MM.1S (cell line): ENCODE measurements at places on chromosomes 4 and X.
A peak's percentile ranks its signal among the peaks of the same experiment; 100 is the strongest.

DNA sequence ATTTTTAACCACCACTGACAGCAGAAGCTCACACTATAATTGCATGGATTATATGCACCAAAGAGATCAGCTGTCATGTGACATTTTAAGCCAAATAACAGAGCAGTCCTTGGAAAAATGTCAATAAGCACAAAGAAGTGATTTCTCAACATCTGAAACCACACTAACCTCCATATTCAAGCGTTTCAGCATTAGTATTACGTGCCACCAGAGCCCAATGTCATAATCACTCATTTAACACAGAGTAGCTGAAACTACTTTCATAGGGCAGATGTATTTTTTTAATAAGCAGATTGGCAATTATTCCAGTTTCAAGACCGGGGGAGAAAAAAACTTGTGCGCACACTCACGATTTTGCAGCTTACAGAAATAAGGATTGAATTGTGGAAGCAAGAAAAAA lies 76.6 kb downstream of the SH3KBP1 start:
- DNase-seq: no peak

DNA sequence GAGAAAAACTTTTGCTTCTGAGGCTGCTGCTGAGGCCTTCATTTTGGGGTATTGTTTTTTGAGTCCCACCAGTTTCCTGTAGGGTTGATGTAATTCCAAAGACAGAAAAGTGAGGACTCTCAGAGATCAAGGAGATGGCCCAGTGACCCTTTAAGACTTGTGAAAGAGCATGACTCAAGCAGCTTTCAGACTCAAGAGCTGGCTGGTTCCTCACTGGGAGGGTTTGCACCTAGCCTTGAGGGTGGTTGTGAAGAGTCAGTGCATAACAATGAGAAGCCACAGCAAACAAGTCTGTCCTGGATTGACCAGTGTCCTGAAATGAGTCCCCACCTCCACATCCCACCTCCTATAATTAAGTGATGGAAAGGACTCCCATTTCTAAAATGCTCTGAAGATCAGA lies 89.2 kb downstream of the NHS start:
- no peak for DNase-seq

DNA sequence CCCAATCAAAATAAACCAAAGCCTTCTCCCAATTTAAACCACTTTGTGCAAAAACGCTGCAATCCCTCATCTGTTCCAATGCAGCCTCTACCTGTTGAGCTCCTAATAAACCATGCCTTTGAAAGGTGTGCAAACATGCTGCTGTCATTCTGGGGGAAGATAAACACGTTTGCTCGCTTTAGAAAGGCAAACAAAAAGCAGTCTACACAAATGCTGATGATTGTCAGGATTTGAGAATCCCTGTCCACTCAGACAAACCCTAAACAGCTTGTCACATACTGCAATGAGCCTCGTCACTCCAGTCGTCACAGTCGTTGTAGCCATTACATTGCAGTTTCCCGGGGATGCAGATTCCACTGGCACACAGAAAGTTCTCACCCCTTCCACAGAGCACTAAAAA lies 145.2 kb downstream of the CORIN start:
- no peak for DNase-seq

DNA sequence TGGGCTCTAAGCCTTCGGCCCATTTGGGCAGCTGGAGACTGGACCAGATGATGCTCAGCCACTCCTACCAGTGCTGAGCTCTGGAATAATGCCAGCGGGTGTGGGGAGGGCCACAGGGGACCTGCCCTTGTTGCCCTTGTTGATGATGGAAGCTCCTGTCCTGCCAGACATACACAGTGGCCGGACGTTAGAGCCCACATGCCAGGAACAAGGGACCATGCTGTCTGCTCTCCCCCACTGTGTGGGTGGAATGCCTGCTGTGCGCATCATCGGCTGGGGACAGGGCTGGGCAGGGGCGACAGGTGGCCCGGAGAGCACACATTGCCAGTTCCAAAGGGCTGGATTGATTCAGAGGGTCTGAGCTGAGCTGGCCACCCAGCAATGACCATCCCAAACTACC lies 2.0 kb downstream of the ABLIM2 start:
- DNase-seq: no peak

- no peak for DNase-seq
These were observed 349.1 kb downstream of the ANK2 start for GRCh38 chr4:113398441-113399143.

DNA sequence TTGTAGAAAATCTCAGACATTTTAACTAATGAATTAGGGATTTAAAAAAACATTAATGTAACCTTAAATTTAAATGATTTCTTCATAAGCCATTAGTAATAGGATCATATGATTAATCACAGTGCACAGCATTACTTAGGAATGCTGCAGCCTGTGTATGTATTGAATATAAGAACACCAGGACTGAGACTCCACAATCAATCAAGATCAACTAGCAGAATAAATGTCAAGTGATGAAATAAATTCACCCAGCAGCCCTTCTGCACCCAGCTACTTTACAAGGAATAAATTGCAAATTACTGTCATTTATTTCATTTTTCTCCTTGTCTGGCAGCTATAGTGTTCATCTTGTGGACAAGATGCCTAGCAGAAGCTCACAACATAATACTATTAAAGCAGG lies 46.5 kb downstream of the NEIL3 start:
- DNase-seq: no peak

DNA sequence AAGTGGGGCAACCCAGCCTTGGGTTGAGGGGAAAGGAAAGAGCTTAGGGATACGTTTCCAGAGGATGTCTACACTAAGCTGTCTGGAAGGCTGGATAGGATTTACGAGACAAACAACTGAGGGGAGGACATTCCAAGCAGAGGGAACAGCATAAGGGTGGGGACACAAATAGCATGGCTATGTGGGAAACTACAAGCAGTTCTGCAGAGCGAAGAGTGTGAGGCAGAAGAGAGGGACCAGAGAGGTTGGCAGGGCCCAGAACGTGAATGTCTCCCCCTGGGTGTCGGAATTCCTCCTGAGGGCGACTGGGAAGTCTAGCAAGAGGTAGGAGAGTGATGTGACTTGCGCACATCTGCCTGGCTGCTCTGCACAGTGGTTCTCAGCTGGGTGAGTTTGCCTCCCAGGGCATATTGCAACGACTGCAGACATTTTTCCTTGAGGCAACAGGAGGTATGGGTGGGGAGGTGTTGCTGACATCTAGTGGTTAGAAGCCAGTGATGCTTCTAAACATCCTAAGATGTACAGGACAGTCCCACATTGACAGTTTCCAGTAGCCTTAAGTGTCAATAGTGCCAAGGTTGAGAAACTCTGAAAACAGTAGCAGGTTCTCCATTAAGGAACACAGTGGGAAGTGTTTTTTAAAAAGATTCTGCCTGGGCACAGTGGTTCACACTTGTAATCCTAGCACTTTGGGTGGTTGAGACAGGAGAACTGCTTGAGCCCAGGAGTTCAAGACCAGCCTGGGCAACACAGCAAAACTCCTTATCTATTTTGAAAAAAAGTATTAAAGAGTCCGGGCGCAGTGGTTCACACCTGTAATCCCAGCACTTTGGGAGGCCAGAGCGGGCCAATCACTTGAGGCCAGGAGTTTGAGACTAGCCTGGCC lies 9.2 kb downstream of the NDUFA1 start:
- DNase-seq: peak; percentile 86

DNA sequence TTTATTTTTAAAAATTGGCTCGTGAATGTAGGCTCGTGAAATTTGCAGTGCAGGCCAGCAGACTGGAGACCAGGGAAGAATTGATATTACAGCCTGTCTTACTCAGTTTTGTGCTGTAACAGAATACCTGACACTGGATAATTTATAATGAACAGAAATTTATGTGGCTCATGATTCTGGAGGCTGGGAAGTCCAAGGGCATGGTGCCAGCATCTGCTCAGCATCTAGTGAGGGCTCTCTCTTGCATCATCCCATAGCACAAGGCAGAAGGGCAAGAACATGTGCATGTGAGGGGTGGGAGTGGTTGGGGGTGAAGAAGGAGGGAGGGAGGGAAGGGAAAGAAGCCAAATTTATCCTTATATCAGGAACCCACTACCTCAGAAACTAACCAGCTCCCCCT lies 13.7 kb upstream of the CLTRN start:
- no peak for DNase-seq

DNA sequence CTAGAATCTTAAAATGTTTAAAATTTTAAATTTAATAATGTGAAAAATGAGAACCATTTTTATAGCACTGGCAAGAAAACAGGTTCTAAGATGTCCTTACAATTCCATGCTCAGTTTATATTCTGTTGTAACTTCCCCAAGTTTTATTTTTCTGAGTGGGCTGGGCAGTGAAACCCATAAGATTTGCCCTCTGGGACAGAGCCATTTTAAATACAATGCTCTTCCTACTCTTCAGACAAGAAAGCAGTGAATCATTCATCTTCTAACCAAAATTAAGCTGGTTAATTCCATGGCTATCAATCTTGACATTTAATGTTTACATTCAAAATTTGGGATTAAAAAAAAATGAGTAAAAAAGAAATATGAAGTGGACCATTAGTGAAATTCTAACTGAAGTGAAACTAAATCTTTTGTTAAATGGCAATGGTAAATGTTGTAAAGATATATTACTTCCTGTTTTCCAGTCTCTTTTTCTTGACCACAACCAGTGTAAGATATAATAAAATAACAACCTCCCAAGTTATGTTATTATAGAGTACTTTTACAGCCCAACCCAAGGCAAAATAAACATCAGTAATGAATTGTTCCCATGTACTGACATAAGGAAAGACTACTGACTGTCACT lies 37.2 kb upstream of the PTPN13 start:
- DNase-seq: no peak

DNA sequence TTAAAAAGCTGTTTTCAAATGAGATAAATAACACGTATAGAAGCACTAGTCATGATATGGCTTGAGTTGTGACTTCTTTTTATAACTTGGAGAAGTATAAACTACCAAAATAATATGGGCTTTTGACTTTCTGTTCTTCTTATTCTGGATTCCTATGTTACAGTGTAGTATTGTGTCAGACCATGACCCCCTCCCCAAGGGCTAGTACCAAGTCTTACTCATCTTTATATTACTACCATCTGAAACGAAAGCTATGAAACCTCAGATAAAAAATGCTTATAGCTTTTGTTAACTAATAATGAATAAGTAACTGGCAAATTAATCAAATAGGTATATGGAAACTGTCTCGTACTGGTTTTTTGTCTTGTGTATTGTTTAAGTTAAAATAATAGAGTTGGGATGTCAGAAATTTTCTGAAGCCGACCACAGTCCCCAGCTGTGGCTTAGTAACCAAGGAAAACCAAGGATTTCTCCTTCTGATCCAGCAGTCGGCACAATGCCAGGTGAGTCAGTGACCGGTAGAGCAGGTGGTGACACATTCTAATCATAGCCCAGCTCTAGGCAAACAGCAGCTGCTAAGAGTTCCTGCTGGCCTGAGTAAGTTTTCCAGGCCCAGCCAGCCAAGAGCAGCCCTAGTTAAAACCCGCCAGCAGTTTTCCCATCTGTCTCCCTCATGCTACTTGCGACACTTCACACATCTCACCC lies 163.3 kb upstream of the PRDX4 start:
- no peak for DNase-seq

DNA sequence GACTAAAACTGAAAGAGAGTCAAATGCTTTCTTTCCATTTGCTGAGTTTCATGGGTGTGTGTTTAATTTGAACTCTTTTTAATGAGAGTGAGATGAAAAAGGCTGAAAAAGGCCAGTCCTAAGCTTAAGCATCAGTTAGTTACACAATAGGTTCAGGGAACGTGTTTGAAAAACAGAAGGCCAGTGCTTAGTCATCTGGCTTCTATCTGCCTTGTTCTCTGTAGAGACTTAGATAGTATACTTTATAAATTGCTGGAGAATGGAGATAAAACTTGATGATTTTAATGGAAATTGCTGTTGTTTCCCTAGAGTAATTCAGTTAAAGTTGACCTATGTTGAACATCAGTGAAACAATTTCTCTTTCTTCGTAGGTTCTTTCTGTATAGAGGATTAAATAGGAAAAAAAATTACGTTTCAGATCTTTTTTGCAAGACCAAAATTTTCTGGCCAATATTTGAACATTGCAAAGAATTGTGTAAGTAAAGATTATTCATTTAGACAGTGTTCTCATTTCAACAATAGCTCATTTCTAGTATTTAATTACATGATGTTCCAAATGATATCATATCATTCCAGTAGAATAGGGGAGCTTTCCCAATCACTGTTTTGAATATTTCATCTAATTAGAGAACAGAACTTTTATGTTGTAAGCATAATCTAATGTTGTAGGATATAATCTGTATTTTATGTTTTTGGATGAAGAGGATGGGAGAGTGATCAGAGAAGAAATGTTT lies 1088.8 kb downstream of the ADGRL3 start:
- DNase-seq: no peak

GRCh38 chr4:40183615-40184411 lies 13.0 kb upstream of the RHOH start:
- DNase-seq: peak; percentile 30
